ENCODE measurements at places on chromosomes 16 and 17. TPM values are rescaled to one million over a fixed set of nuclear protein-coding genes. Genes with fewer than 3 reads are reported as not detected.

DNA sequence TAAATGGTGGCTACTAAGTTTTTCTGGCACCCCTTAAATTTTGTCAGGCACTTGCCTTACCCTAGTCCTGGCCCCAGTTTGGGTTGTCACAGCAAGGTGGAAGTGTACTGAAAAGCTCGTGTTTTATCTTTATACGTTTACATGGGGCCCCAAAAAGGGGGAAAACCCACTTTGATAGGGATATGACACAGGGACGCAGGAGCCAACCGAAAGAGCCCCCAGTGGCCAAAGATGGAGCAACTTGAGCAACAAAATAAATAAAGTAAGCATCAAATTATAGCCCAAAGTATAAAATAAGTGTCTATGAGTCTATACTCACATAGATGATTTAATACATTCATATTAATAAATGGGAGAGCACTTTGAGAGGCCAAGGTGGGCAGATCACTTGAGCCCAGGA, 5.0 kb upstream of the CETP start:
- no peaks in the 10 kb centered on the region for H3K27me3 ChIP-seq
- no peak overlapping the region for H3K4me3 ChIP-seq
- no peaks in the 10 kb centered on the region for H3K36me3 ChIP-seq
- no peaks in the 10 kb centered on the region for H3K4me1 ChIP-seq
- no peak overlapping the region for H3K27ac ChIP-seq
- no peak for DNase-seq

DNA sequence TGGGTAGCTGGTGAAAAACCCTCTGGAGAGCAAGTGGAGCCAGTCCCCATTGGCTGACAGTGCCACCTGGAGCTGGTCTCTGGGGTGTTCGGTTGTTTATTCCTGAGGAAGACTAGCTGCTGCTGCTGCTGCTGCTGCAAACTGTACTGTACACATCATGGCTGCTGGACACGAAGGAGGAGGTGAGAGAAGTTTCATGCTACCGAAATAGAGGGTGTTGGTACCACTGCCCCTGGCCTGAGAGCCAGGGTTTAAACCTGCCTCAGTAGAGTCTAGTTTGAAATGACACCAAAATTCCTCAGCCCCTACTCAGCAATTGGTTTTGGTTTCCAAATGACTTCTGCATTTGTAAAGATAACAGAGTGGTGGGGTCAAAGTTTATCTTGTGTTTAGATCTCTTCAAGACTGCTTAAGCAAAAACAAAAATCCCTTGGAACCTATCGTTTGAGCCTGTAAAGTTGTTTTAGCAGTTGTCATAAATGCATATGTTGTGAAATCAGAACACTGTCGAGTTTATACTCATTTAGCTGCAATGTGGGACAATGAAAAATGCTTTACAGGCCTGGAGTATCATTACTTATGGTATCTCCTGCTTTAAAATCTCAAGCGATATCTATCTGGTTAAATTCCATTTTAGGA, 40.8 kb downstream of the CYB5B start:
- H3K4me1 ChIP-seq: no peaks in the 10 kb centered on the region
- no peak for DNase-seq
- no peaks in the 10 kb centered on the region for H3K27me3 ChIP-seq
- peaks cover 13% of the 10 kb centered on the region for H3K36me3 ChIP-seq
- H3K27ac ChIP-seq: no peak overlapping the region

DNA sequence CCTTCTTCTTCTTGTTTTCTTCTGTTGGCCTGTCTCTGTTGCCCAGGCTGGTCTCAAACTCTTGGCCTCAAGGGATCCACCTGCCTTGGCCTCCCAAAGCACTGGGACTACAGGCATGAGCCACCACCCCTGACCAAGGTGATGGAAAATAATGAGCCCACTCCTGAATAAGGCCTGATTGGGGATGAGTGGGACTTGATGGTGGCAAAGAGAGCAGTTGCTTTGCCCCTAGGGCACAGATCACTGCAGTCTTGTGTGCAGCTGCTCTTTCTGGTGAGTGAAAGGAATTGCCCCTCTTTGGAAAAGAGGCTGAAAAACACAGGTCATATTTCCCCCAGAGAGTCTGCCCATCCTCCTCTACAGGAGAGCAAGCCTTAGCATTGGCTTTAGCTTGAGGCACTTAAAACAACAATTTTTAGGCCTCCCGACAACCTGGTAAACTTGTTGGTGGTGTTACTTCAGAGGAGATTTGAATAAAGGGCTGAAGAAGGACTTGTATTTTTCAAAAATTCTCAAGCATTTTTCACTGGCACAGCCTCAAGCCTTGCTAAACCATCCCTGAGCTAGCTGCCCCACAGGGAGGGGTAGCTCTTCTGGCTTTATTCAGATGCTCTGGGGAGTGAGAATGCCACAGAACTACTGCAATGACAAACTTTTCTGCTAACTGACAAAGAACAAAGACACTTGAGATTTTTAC, 6.1 kb upstream of the PDP2 start:
- no peaks in the 10 kb centered on the region for H3K27me3 ChIP-seq
- H3K36me3 ChIP-seq: no peaks in the 10 kb centered on the region
- peak overlapping the region; percentile 79 for H3K27ac ChIP-seq
- no peak overlapping the region for H3K4me3 ChIP-seq
- DNase-seq: no peak

DNA sequence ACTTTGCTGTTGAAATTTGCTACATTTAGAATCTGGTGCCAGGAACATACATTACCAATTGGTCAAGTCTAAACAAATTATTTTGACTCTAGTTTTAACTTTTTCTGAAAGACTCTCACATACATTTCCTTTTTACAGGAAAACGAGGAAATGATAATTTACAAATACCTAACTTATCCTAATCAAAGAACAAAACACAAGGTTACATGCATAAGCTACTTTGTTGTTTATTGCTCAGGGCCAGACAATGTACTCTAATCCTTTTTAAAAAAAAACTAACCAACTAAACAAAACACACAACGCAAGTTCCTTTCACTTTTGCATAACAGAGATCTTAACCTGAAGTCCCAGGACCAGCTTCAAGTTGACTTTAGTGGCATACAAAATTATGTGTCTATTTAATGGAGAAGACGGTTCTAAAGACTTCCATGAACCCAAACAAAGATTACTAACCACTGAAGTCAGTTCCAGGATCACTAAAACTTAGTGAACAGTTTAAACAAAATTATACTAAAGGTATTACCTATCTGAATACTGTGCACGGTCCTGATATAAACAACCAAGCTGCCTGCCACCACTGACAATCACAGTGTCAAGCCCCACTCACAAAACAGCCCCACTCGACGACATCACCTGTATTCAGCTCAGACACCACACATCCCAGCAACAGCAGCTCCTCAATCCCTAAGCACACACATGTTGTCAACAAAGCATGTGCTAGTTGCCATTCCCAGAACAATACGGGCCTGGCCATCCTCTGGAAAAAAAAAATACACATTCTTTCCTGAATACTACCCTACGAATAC, 1.9 kb downstream of the ZNF652 start:
- no peaks in the 10 kb centered on the region for H3K27me3 ChIP-seq
- H3K27ac ChIP-seq: no peak overlapping the region
- H3K4me3 ChIP-seq: peak overlapping the region; percentile 100
- H3K4me1 ChIP-seq: peaks cover 3% of the 10 kb centered on the region

GRCh38 chr16:83917152-83918120, 18.5 kb downstream of the MLYCD start:
- peaks cover 82% of the 10 kb centered on the region for H3K36me3 ChIP-seq
- H3K4me1 ChIP-seq: no peaks in the 10 kb centered on the region
- no peak overlapping the region for H3K27ac ChIP-seq
- no peak for DNase-seq

- no peaks in the 10 kb centered on the region for H3K36me3 ChIP-seq
- H3K4me3 ChIP-seq: no peak overlapping the region
- no peaks in the 10 kb centered on the region for H3K27me3 ChIP-seq
- no peaks in the 10 kb centered on the region for H3K4me1 ChIP-seq
These were observed 225.5 kb downstream of the STX8 start for GRCh38 chr17:9350080-9350479.

DNA sequence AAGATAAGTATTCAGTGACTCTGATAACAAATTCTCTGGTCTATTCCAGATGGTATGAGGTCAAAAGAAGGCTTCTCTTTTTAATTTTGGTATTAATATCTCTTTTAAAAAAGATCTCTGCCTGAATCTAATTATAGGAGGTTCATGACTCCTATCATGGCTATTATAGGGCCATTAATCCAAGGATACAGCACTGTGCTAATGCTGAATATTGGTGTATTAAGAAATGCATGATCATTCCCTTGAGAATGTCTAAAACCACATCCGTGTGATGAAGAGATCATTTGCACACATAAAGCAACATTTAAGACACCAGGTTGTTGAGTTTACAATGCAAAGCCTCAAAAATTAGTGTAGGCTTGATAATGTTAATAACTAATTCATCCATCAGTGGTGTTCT, 160.4 kb upstream of the MON1B start:
- H3K36me3 ChIP-seq: no peaks in the 10 kb centered on the region
- no peak for DNase-seq
- H3K27ac ChIP-seq: no peak overlapping the region
- no peaks in the 10 kb centered on the region for H3K27me3 ChIP-seq

DNA sequence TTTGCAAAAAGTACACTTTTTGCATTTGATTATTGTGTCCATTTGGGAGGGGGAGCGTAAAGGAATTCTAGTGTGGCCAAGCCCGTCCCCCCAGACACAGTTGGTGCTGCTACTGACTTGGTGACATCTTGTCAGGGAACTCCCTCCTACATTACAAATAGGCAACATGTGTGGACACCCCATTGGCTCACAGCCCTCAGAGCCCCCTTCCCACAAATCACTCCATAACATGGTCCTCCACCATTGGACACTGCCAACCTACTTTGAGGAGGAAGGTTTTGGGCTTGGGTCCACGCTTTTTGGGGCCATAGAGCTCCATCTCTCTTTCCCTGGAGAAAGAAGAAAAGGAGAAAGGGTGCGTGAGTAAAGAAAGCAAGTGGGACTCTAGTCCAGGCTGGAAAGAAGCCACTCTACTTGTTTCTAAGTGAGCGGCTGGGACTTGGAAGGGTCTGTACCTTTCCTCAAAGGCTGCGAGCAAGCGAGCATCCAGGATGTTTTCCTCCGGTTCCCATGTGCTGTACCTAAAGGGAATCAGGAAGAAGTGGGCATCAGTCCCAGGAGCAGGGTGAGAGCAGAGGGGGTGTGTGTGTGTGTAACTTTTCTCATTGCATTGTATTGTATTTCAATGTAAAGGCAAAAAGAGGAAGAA, 958 bp downstream of the CBX8 start:
- no peak for DNase-seq
- H3K36me3 ChIP-seq: no peaks in the 10 kb centered on the region
- no peak overlapping the region for H3K27ac ChIP-seq
- peak overlapping the region; percentile 79 for H3K4me3 ChIP-seq
- peaks cover 52% of the 10 kb centered on the region for H3K27me3 ChIP-seq

SMTNL2 gene
- total RNA-seq: 15.6 TPM

CMIP gene
- total RNA-seq: 110 TPM

LPO gene
- not detected for total RNA-seq

ZNF750 gene
- total RNA-seq: not detected

DNA sequence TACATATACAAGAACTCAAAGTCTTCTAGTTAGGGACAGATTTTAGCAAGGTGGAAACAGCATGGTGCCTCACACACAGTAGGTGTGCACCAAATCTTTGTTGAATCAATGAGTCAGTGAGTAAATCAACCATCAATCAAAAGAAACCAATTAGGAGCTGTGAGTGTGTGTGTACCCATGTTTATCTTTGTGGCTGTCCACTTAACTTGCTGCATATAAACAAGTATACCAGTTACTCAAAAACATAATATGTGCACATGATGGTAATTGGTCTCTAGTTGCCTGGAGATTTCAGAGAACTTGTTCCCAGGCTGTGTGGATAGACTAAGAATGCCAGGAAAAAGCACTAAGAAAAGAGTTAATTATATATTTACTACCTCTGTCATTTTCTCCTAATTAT, 272.2 kb upstream of the CCL2 start:
- H3K27ac ChIP-seq: no peak overlapping the region
- no peaks in the 10 kb centered on the region for H3K4me1 ChIP-seq
- no peak overlapping the region for H3K4me3 ChIP-seq
- no peaks in the 10 kb centered on the region for H3K27me3 ChIP-seq

PPY gene
- total RNA-seq: not detected

- no peaks in the 10 kb centered on the region for H3K4me1 ChIP-seq
- H3K27me3 ChIP-seq: no peaks in the 10 kb centered on the region
- H3K4me3 ChIP-seq: no peak overlapping the region
- peak; percentile 68 for DNase-seq
- no peaks in the 10 kb centered on the region for H3K36me3 ChIP-seq
- peak overlapping the region; percentile 50 for H3K27ac ChIP-seq
These were observed 231.1 kb upstream of the CDH5 start for GRCh38 chr16:66135421-66135831.

GRCh38 chr17:81667754-81668153, 1.2 kb downstream of the CCDC137 start:
- H3K4me3 ChIP-seq: peak overlapping the region; percentile 68
- no peaks in the 10 kb centered on the region for H3K27me3 ChIP-seq
- H3K36me3 ChIP-seq: peaks cover 29% of the 10 kb centered on the region
- no peak overlapping the region for H3K27ac ChIP-seq
- DNase-seq: no peak
- H3K4me1 ChIP-seq: peaks cover 17% of the 10 kb centered on the region

GRCh38 chr17:63523253-63523855, at the start of gene KCNH6:
Gene KCNH6 (plus strand): TSS chr17:63523358. CDS start chr17:63523414, 56 bp downstream.
- H3K4me1 ChIP-seq: no peaks in the 10 kb centered on the region
- DNase-seq: no peak
- H3K27ac ChIP-seq: no peak within 1 kb of the TSS
- no peaks in the 10 kb centered on the region for H3K27me3 ChIP-seq
- H3K4me3 ChIP-seq: peak within 1 kb of the TSS; percentile 34

DNA sequence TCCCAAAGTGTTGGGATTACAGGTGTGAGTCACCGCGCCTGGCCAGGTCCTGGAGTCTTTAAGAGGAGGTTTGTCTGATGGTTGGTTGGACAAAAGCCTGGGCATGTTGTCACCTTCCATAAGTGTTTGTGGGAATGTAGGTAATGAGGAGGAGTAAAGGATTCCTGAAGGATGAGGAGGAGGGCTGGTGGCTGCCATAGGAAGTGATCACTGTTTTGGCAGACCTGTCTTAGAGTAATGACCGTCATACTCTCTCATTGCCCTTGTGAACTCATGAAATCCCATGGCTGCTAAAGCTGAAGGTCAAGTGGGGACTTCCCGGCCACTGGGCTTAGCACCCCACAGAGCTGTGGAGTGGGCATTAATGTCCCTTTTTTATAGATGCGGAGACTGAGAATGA, 40.5 kb downstream of the TENT4B start:
- H3K27me3 ChIP-seq: no peaks in the 10 kb centered on the region
- H3K4me3 ChIP-seq: no peak overlapping the region
- H3K27ac ChIP-seq: no peak overlapping the region
- H3K36me3 ChIP-seq: no peaks in the 10 kb centered on the region
- no peak for DNase-seq

GRCh38 chr16:54112451-54113206, 174.0 kb downstream of the IRX3 start:
- no peaks in the 10 kb centered on the region for H3K27me3 ChIP-seq
- H3K4me3 ChIP-seq: no peak overlapping the region
- no peak for DNase-seq
- no peak overlapping the region for H3K27ac ChIP-seq
- peaks cover 38% of the 10 kb centered on the region for H3K36me3 ChIP-seq
